ENCODE measurements at places on chromosomes 6 and 20.

DNA sequence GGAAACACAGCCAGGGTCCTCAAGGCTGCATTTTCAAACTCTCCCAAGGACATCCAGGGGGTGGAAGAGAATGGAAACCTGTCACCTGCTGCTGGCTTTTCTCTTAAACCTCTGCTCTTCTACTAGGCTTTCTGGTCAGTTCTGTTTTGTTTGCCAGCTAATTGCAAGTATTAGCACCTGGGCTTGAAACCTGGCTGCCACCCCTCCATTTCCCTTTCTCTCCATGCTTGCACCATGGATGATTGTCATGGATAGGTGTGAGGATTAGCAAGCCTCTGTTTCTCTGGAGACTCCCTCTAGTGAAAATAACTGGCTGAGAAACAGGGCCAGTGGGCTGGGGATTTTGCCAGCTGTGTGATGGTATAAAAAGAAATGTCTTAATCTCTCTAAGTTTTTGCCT, 33.0 kb upstream of the GPR6 start:
- DNase-seq: no peak

DNA sequence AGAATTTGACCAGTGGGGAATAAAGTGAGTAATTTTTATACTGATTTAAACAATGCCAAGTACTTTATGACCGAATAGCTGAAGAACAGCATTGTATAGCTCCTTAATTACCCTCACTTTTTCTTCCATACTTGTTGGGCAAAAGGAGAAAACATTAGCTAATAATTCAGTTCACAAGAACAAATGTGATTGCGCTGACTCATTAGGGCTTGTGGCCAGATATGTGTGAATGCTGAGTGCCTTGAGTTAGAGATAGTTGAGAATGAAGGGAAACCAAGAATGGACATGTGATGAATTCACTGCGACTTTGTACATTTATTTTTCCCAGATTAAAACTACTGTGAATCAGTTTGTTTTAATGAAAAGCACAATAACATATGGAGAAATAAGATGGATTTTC, 669.4 kb downstream of the TFAP2A start:
- DNase-seq: no peak

- no peak for DNase-seq
Observed at GRCh38 chr6:152697634-152698033, at the start of gene MYCT1. TSS of gene MYCT1 (plus strand) at chr6:152697897. CDS start at chr6:152697903, 6 bp downstream.

- DNase-seq: no peak
Observed at GRCh38 chr6:16430391-16431089, 192.2 kb downstream of the GMPR start.

DNA sequence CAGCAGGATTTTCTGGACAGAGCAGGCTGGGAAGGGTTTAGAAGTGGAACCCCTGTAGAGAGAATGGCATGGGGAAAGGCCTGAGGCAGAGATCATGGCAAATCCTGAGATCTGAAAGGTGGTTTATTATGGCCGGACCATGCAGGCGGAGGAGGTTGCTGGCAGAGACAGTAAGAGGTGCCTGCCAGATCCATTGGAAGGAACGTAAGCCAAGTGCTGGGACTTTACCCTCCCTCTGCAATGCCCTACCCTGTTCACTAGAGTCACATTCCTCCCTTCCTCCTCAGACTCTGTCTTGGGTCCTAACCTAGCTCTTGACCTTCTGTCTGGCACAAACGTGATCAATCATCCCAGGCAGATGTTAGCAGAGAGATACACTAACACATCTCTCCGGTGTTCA, 66.4 kb upstream of the SLC22A23 start:
- no peak for DNase-seq

DNA sequence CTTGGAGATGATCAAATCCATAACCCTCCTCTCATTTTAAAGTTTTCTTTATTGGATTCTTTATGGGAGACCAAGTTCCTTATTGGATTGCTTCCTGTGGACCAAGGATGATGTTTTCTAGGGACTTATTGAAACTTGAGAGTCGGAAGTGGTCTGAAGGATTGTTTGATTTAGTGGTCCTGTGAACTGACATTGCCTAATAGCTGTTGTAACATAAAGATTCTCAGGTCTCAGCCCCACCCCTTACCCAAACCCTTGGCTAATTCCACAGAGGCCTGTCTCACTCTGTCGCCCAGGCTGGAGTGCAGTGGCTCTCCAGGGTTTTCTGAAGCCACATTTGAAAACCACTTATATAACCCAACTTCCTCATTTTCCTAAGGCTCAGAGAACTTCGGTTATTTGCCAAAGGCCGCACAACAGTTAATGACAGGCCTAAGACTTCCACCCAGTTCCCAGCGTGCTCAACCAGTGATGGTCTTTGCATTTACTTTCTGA, 77.0 kb downstream of the ATXN1 start:
- no peak for DNase-seq

GRCh38 chr20:11851646-11852045, 66.0 kb upstream of the BTBD3 start:
- DNase-seq: no peak

- DNase-seq: no peak
Observed at GRCh38 chr6:135439549-135439948, 58.0 kb downstream of the AHI1 start.

- DNase-seq: no peak
Observed at GRCh38 chr20:46127396-46128010, 9.4 kb downstream of the CD40 start.

DNA sequence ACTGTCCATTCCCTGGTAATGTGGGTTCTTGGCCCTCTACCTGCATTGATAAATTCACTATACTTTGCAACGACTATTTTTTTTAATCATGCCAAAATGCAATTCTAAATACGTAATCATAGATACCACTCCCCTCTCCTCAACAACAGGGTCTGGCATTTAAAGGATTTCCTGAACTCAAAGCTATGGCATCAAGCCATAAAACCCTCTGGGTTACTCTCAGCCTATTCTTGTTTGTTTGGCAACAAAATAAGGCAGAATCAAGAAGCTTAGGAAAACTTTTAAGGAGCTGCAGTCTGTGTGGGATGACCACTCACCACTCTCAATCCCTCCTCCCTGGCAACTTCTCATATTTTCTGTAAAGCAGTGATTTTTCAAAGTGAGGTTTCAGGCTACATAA, 669.9 kb upstream of the ID4 start:
- DNase-seq: no peak

- DNase-seq: no peak
Observed at GRCh38 chr20:1309439-1309847, 19.5 kb downstream of the SDCBP2 start.

- DNase-seq: no peak
Observed at GRCh38 chr20:40630099-40630498, 58.9 kb downstream of the MAFB start.

DNA sequence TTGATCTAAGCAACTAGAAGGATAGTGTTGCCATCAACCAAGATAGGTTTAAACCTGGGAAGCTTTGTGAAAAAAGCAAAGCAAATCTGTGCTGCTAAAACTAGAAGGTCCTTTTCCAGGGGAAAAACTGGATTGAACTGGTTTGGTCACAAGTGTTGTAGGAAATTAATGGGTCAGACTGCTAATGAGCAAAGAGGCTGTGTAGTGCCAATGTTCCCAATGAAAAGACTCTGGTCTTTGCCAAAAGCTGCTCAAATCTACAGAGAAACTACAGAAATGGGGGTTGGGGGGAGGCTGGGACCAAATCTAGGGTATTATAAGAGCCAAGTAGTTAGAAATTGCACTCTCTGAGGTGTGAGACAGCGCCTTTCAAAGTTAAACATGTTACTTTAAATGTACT, 85.0 kb downstream of the PLCG1 start:
- no peak for DNase-seq

- no peak for DNase-seq
Observed at GRCh38 chr20:63689046-63690002, 7.1 kb upstream of the TNFRSF6B start.

- DNase-seq: no peak
Observed at GRCh38 chr20:48214601-48215000, 429.3 kb upstream of the SULF2 start.

DNA sequence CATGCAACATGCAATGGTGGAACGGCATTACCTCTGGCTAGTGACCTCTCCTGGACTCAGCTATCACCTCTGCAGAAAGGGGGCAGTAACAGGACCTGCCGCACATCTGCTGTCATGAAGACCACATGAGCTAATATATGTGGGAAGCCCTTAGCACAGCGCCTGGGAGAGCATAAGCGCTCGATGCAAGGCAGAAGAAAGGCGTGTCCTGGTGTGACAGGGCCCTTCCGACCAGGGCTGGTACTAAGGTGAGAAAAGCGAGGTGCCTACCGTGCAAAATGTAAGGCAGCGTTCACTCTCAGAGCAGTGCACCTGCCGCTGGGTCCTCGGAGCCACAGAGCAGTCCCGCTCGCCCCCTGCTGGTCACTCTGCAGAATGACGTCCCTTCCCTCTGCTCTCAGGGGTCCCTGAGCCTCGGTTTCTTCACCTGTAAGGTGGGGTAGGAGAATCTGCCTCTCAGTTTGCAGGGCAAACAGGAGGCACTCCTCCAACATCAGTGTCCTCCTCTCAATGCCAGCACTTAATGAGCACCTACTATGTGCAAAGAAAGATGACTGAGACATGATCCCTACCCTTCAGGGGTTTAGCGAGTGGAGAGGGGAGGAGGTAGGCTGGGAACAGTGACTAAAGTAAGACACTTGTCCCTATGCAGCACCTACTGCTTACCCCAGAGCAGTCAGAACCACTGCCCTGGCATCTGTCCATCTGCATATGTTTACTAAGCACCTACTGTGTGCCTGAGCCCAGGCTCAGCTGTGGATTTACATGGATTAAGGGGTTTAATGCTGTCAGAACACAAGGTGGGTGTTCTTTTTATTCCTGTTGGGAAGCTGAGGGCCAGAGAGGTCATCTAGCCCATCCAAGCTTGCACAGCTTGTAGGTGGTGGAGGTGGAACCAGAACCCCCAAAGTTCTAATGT, 41.1 kb upstream of the PTGIS start:
- no peak for DNase-seq

- no peak for DNase-seq
Observed at GRCh38 chr20:63833776-63834490, 2.9 kb upstream of the ZBTB46 start.

DNA sequence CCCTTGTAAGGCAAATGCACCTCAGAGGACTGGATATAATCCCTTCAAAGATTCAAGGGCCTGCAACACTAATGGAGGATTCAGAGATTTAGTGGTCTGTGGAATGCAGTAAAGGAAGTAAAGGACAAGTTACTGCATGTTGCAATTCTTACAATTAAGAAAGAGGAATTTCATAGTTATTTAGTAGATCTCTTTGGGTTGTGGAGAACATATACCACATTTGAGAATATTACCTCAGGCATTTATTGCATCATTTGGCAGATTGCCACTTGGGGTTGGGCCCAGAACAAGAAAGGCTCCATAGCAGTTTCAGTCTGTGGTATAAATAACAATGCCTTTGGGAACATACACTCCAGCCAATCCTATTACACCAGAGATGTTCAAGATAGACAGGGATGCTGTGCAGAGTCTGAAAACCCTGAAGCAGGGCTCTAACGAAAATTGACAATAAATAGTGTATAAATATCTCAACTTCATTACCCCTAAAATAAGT, 20.9 kb upstream of the EPM2A start:
- DNase-seq: peak; percentile 90

DNA sequence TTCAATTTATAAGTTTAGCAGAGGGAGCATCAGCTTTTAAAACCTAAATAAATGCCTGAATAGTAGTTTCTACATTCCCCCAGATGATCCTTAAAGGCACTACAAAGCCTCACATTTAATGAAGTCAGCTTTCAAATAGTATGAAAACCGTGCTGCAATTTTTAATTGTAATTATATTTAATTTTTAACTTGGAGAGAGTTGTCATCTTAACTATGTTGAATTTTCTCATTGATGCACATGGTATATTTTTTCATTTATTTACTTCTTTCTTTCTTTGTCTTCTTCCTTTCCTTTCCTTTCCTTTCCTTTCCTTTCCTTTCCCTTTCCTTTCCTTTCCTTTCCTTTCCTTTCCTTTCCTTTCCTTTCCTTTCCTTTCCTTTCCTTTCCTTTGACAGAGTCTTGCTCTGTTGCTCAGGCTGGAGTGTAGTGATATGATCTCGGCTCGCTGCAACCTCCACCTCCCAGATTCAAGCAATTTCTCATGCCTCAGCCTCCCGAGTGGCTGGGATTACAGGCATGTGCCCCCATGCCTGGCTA, 7.7 kb upstream of the SF3B5 start:
- DNase-seq: no peak

DNA sequence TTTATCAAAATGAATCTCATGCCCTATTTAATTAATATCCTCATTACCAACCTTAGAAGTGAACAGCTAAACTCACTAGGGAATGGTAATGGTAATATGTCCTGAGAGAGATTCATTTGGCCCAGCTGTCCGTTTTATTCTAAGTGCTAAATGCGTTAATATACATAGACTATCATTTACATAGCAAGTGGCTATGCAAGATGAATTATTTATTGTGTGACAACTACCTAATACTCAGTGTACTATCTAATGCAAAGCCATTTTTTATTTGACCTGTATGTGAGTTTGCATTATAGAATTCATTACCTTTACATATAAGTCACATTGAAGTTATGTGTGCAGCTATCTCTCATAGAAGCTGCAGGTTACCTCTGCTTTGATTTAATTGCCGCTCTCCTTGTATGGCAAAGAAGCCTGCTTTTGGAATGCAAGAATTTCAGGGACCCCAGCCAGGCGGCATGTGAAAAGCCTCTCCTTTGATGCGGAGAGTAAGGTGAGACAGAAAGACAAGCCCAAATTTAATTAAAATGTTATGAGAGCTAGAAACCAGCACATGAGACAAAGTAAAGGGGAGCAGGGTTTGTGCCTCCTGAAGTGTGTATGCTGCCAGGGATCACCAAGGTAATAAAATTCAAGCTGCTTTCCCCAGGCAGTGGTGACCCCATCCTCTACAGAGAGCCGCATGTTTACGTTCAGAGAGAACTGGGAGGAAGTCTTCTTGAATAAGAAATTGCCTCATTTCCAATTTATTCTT, 693.0 kb upstream of the MAP3K7 start:
- no peak for DNase-seq

GRCh38 chr6:30055513-30055912, 5.6 kb upstream of the POLR1H start:
- no peak for DNase-seq

DNA sequence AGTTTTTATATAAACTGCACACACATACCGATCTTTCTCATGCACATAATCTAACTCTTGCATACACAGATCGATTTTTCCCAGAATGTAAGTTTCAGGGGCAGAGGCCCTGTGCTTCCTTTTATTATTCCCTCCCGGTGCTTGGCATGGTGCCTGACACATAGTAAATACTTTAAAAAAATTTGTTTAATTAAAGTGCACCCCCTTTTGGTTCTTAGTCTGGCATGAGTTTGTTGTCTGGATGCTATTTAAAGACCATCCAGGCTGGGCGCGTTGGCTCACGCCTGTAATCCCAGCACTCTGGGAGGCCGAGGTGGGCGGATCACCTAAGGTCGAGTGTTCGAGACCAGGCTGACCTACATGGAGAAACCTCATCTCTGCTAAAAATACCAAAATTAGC, 5.4 kb upstream of the DEK start:
- DNase-seq: no peak

- DNase-seq: no peak
Observed at GRCh38 chr6:1770968-1771723, 161.4 kb downstream of the FOXC1 start.

- no peak for DNase-seq
Observed at GRCh38 chr6:1403851-1404712, 14.7 kb downstream of the FOXF2 start.

- DNase-seq: peak; percentile 41
Observed at GRCh38 chr6:109073344-109074132, 21.1 kb downstream of the SESN1 start.

Measured in AG09309 (cell line).